ENCODE measurements at places on chromosomes 1 and 21.
A peak's percentile ranks its signal among the peaks of the same experiment; 100 is the strongest.

DNA sequence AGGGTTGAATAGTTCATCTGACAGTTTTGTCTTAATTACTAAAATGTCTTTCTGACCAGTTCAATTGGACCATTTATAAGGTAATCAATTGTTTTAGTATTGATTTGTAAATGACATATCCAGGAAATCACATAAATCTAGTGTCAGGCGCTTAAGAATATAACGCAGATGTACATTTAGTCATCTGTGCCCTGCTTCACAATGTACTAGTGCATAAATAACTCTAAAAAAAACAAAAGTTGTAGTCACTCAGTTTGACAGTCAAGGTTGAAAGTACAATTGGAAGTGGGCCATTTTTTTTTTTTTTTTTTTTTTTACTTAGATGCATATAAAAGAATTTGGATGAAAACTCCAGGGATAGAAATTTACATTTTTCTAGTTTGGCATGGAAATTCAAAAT, 490.4 kb downstream of the PTPRC start:
- no peak for DNase-seq

DNA sequence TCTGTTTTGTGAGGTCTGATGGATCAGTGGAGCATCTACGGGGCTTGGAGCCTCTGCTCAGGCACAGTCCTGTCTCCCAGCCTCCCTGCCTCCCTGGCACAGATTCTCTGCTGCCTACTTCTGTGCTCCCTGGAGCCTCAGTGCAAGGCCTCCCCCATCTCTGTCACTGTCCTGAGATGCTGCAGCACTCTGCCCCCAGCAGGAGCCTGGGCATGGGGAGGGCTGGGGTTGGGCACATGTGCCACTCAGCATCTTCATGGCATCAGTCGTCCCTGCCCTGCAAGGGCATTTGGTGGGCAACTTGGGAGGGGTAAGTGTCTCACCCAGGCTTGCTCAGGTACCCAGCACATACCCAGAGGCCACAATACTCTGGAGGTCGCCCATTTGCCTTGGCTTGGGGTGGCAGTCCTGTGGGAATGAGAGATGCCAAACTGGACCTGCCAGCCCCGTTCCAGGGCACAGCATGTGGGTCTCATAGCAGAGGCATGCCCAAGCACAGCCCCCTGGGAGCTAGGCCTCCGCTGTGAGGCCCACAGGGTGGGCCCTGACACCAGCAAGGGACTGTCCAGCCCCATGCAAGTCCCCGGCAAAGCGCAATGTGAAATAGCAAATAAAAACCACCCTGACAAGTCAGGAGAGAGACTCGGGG, 28.7 kb downstream of the PADI3 start:
- no peak for DNase-seq

DNA sequence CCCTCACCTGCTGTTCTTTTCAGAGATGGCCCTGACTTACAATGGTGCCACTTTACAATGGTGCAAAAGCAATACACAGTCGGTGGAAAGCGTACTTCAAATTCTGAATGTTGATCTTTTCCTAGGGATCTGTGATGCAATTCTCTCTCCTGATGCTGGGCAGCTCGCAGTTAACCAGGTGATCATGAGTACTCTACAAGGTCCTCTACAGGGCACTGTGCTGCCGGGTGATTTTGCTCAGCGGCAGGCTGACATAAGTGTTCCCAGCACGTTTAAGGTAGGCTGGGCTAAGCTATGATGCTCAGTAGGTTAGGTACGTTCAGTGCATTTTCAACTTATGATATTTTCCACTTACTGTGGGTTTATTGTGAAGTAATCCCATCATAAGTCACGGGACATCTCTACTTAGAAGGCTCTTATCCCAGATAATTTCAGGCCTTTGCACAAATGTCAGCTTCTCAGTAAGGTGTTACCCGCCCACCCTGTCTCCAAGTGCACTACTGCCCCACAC, 126.5 kb downstream of the KCNN3 start:
- DNase-seq, result no peak

DNA sequence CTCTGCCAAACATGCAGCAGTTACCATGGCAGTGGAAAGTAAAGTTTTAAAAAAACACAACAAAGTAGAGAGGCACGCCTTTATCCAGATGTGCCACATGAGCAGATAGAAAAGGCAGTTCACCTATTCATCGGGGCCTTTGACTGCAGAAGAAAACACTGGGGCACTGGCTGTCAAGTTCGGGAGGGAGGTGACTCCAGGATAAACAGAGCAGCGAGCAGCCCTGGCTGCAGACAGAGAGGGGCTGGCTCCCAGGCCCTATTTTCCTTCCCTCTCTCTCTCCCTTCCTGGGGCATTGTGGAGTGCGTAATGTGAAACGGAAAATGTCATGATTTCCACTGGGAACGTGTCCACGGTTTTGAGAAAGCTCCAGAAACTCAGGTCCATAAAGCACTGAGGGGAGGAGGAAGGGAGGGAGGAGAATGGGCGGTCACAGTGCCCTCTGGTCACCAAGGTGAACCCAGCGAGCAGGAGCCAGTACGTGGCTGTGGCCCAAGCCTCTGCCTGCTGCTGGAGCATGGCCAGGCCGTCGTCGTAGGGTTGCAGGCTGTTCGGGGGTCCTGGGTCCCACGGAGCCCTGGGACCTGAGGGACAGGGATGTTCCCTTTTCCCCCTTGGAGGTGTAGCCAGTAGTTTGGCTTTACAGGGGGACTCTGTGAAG, 114.7 kb upstream of the IRF2BP2 start:
- DNase-seq, result peak; percentile 32

GRCh38 chr1:156114919-156115513, 505 bp downstream of the LMNA start:
- DNase-seq, result no peak

GRCh38 chr1:11781297-11781696, 19.3 kb downstream of the C1orf167 start:
- DNase-seq, result no peak
